Nephron progenitor cell (in vitro differentiated cells): ENCODE measurements at places on chromosomes 12 and 14.

DNA sequence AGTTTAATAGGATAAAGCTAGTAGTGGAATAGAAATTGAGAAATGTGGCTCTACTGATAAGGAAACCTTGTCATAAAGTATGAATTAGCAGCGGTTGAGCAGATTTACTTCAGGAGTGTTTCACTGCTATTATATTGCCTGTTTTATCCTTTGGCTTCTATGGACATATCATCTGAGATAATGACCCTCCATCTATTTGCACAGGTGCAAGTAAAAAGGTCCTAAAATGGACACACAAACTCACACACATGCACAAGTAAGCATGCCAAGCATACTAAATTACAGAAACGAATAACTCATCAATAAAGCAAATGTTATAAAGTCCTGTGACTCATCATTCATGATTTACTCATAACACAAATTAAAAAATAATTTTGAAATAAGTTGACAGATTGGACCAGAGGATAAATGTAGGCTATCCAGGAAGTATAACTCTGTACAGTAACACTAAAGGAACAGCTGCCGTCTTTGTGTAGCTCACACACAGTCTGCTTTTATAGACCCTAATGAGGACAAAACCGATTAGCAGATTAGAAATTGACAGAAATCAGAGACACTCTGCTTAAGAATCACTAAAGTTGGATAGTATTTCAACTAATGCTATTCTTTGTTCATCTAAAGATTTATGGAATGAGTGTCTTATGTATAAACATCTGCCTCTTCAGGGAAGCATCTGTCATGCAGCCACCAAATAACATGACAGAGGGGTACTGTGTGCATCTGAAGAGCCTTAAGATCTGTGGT is 73.9 kb downstream of the SYT1 start:
- no peak for DNase-seq

GRCh38 chr12:47736216-47736615 is 10.9 kb upstream of the ENDOU start:
- no peak for DNase-seq

GRCh38 chr12:69064734-69065443 is 131.9 kb upstream of the CPM start:
- DNase-seq, result no peak

GRCh38 chr14:94689218-94689984 is 77.2 kb downstream of the SERPINA3 start:
- peak; percentile 89 for DNase-seq

DNA sequence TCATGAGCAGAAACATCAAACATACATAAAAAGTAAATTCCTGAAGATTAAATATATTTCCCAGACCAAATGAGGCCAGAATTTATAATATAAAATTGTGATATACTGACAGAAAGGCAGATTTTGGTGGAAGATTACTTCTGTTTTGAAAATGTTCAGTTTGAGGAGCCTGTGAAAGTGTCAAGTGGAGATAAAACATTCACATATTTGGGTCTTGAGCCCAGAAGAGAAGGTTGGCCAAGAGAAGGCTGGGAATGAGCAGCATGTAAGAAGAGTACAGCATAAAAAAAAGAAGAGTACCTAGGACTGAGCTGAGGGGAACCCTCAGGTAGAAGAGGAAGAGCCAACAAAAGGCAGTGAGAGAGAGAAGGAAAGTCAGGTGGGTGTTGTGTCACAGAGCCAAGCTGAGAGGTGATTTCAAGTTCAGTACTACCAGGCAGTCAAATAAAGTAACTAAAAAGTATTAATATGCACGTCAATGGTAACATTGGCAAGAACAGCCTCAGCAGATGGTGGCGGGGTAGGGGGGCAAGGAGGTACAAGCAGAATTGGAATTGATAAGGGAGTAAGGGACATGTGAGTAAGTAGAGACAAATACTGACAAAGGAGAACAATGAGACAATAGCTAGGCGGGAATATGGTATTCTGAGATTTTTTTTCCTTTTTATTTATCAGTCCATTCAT is 120.7 kb upstream of the TTC7B start:
- DNase-seq, result no peak

- no peak for DNase-seq
These were observed 10.3 kb downstream of the ACVR1B start for GRCh38 chr12:51961834-51962233.

DNA sequence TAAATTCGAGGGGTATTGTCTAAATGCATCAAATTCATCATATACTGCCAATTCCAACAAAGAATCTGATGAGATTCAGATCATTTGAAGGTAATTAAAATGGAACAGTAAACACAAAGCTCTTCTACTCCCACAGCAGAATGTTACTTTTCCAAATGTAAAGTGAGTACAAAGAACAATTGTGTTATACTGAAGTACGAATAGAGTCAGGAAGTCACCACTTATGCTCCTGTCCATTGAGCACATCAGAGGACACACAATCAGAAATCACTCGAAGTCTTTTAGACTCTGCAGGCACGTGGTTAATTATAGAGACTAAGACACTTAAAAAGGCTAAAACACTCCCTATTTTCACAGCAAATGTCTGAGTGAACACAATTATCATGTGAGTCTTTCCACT is 388.5 kb upstream of the MIS18BP1 start:
- no peak for DNase-seq

DNA sequence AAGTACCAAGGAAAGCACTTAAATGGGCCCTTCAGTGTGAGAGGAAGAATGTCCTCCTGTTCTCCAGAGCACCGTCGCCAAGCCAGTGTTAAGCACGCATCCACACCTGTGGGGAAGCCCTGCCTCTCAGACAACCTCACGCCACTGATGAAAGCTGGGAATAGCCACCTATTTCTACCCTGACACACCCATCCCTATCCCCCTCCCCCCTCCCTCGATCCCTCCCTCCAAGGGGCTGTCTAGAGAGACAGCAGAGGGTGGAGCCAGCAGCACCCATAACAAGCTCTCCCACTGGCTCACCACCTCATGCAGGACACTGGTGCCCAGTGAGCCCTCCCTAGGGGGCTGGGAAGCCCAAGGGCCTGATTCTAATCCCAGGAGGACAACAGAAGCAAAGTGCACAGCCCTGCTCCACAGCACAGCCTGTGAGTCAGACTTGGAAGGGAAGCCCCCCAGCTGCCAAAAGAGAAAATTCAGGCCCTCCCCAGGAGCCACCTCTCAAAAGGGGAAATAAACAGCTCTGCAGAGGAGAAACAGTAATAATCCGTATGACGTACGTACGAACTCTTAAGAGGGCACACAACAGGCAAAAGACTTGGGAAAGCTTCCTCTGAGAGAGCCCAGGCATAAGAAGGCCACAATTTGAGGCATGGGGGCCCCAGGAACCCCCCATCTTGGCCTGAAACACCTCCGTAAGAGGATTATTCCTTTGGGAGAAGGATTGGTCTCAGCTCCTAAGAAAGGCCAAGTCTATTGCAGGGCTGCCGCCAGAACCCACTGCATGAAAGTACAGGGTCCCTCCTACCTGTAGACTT is 7.8 kb downstream of the PITPNM2 start:
- no peak for DNase-seq
